Tongue (tissue), 3 donors: ENCODE measurements at places on chromosomes 1 and 21.
A peak's percentile ranks its signal among the peaks of the same experiment; 100 is the strongest.

- DNase-seq = no peak
Measured at GRCh38 chr1:114195819-114196218, 42.1 kb upstream of the SYT6 start.

DNA sequence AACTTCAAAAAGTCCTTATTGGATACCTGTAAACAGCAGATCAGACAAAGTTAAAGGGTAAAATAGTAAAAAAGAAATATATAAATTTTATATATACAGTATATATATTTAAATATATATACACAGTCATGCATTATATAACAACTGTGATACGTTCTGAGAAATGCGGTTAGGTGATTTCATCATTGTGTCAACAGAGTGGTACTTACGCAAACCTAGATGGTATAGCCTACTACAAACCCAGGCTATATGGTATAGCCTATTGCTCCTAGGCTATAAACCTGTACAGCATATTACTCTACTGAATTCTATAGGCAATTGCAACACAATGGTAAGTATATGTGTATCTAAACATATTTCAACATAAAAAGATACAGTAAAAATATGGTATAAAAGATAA, 222.7 kb downstream of the NUF2 start:
- DNase-seq = no peak

- DNase-seq = peak; percentile 69
Measured at GRCh38 chr1:234925440-234926263, 203.0 kb downstream of the TOMM20 start.

- DNase-seq = no peak
Measured at GRCh38 chr1:32755098-32755809, 52.7 kb upstream of the SYNC start.

DNA sequence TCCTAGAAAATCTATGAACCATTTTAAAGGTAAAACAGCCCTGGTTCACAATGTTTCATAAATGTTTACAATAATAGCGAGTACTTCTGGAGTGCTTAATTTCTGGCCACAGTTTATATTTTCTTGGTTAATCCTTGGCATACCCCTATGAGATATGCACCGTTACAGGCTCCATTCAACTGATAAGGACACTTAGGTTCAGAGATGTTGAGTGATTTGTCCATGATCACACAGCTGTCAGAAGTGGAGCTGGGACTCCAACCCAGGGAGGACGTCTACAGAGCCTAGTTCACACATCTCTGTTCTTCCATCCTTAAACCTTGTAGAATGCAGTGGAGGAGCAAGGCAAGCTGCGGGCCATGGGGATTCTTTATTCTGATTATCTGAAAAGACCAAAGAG, 48.4 kb upstream of the RUNX1 start:
- no peak for DNase-seq

DNA sequence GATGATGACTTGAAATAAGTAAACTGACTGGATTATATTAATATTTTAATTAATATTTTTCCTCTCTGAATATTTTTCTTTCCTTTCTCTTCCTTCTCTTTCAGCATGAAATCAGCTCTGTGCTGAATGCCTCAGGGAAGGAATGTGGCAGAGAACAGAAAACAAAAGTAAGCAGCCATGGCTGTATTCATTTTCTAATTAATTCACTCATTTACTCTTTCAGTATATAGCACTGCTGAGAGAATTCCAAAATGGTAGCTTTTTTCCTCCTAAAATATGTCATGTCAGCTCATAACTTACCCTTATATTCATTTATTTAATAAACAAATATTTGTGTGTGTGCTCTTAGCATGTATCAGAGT, 522.5 kb downstream of the PTPRC start:
- DNase-seq = no peak

- DNase-seq = no peak
Measured at GRCh38 chr1:51534447-51534846, 15.4 kb upstream of the EPS15 start.

GRCh38 chr1:39214998-39215873, 10.7 kb downstream of the MACF1 start:
- peak; percentile 13 for DNase-seq

- DNase-seq = no peak
Measured at GRCh38 chr1:39907528-39908453, 6.1 kb upstream of the MYCL start.

DNA sequence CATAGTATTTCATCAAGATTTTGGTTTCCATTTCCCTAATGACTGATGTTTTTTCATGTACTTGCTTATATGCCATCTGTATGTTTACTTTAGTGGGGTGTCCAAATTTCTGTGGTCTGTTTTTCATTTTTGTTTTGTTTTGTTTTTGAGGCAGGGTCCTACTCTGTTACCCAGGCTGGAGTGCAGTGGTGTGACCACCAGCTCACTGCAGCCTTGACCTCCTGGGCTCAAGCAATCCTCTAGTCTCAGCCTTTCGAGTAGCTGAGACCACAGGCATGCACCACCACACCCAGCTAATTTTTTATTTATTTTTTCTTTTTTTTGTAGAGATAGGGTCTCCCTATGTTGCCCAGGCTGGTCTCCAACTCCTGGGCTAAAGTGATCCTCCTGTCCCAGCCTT, 378.0 kb upstream of the VAMP3 start:
- no peak for DNase-seq

DNA sequence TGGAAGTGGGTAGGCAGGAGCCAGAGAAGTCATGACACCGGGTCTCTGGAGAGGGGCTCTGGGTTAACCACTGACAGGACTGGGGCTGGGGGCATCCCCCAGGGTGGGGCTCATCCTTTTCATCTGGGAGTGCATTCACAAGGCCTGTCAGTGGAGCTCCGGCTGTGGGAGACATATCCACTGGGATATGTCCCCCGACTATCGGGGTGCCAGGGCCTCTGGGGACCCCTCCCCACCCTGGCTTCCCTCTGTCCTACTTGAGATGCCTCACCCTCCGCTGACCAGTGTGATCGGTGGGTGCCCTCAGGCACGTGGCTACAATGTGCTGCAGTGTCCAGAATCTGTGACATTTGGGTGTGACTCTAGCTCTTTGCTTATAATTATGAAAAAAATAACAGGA, 92.3 kb upstream of the CD34 start:
- no peak for DNase-seq

- no peak for DNase-seq
Measured at GRCh38 chr1:87928623-87929022, 599.9 kb downstream of the LMO4 start.

DNA sequence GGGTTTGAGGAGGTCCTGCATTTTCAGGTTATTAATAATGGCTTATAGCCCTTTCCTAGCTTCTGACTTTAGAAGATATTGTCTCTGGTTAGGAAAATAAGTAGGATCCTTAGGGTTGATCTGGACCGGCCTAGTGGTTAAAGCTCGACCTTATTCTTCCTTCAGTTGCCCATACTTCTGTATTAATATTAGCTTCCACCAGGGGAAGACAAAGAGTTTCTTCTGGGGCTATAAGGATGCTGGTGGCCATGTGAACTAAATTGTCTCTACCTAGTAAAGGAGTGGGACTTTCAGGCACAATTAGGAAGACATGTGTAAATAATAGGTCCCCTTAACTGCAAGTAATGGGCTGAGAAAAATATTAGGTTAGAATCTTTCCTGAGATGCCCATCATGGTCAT, 20.6 kb upstream of the FCGR2A start:
- no peak for DNase-seq

DNA sequence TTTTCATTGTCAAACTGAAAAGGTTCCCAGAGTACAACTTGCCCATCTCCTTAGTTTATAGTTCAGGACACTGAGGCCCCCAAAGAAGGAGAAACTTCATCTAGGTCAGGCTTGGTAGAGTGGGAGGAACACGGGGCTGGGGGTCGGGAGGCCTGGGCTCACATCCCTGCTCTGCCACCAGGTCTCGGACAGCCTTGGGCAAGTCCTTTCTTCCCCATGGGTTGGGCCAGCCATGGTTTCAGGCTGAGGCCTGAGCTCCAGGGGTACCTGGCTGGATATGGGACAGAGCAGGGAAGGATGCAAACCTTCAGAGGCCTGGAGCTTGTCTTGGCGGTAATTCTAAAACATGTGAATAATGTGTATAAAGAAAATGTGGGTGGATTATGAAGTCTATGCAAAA, 17.0 kb downstream of the FOXO6 start:
- DNase-seq = no peak

- DNase-seq = peak; percentile 46
Measured at GRCh38 chr1:40784141-40784770, 669 bp downstream of the KCNQ4 start.

GRCh38 chr1:38559446-38560165, 300.0 kb downstream of the RRAGC start:
- no peak for DNase-seq

GRCh38 chr1:196546272-196547111, 61.7 kb downstream of the KCNT2 start:
- DNase-seq = no peak

GRCh38 chr1:225453797-225454648, 26.2 kb upstream of the LBR start:
- peak; percentile 56 for DNase-seq

- DNase-seq = peak; percentile 54
Measured at GRCh38 chr1:228735871-228736586, 750 bp downstream of the RHOU start.

DNA sequence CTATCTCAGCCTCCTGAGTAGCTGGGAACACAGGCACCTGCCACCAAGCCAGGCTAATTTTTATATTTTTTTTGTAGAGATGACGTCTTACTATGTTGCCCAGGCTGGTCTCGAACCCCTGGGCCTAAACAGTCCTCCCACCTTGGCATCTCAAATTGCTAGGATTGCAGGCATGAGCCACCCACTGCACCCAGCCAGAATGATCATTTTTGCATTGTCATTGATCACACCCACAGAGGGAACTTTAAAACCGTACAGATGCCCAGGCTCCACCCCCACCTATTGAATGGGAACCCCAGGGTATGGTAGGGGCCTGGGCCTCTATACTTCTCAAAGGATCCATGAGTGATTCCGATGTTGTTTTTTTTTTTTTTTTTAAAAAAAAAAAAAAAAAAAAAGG, 36.7 kb downstream of the ETNK2 start:
- DNase-seq = no peak

DNA sequence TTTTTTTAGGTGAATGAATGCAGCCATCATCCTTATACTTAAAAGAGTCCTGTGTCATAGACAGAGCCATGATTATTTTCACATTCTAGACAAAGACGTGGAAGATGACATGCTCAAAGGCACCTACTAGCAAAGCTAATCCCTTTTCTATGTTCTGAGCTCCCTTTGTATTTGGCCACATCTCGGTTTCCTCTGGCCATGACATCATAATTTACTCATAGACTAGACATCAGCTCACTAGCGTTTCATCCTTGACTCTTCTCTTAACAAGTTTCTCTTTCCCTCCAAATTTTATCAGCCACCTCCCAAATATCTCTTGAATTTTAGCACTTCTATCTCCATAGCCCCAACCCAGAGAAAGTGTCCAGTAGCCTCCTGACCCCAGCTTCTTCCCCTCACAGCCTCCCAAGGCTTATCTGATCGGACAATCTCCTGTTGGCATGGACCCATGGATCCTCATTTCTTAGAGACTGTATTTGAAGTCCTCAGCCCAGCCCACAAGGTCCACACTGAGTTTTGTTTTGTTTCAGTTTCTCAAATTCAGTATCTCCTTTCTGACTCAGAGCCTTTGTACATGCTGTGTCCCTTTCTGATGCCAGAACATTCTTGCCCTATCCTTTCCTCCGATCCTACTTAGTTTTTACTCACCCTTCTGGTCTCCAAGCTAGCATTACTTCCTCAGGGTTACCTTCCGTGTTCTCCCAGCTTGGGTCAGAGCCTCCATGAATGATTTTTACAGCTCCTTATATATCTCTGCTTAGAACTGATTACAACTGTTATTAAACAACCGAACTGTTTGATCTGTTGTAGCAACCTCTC, 33.0 kb upstream of the EPS8L3 start:
- no peak for DNase-seq

GRCh38 chr1:12287869-12288268, 58.0 kb downstream of the VPS13D start:
- DNase-seq = no peak

DNA sequence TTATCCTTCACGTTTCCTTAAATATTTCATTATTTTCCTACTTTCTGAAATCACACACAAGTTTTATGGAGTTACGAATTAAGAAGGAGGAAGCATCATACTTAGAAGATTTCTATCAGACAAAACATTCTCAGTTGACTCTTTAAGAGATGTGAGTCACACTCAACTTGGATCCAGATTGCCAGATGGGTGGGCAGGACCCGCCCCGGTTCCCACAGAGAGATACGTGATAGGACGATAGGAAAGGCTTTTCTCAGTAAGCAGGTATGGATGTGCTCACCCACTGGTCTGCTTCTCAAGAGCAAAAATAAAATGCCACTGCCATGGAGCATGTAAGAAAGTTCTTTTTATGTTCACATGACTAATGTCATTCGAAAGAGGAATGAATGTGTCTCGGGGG, 392.6 kb downstream of the MRPL39 start:
- DNase-seq = no peak

DNA sequence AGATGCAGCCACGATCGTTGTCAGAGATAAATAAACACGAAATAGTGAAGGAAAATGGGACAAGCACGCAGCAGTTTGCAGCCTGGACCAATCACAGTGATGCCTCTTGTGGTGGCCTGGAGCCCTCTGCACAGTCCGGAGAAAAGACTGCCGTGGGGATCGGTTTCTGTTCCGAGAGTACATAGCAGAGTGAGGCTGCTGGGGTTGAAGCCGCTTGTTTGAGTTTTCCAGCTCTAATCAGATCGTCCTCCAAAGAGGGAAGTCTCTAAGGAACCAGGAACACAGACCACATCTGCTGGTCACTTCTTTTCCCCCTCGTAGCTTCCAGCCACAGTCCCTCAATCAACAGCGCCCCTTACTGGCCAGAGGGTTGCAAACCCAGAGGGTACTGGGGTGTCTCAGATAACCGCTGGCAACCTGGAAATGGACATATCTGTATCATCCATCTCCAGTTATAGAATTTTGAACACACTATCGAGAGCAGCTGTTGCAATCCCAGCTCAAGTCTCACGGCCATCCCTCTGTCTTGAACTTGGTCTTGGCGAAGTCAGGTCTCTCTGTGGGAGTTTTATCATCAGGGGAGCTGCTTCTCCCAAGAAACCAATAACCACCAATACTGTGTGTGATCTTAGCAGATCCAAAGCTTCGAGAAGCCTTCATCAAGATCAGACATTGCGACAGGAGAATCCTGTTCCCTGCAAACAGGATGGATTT, 57.4 kb downstream of the OLIG1 start:
- peak; percentile 89 for DNase-seq

DNA sequence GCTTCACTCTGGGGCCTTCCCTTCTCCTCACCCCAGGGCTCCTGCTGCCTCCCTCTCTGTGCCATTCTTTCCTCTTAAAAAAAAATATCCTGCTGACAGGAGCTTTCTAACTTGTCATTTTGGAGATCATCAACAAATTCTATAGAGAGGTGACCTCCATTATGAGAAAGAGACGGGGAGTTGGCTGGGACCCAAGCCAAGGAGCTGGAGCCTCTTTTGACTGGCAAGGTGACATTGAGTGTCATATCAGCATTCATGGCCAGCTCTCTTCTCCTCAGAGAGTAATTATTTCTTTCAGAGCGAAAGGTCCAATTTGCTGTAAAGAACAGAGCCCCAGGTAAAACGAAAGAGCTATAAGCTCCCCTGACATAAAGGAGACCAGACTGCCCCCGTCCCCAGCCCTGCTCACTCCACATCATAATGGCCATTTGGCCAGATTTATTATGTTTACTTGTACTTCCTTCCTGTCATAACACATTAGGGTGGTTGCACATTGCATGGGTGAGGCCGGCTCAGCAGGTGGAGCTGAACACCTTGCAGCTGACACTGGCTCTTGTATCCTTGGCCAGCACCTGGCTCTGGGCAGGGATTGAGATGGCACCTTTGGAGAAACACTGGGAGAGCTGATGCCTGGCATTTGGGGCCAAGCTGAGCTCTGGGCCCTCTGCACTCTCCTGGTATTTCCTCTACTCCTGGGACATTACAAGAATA, 404.0 kb upstream of the VAMP3 start:
- no peak for DNase-seq

- DNase-seq = peak; percentile 76
Measured at GRCh38 chr1:67704351-67704750, 19.4 kb downstream of the GADD45A start.
